ENCODE measurements at places on chromosomes 2 and 18.

GRCh38 chr18:53991202-53991601, 233.3 kb downstream of the MBD2 start:
- DNase-seq, result no peak

GRCh38 chr2:71605781-71606241, 152.4 kb downstream of the DYSF start:
- DNase-seq, result no peak

DNA sequence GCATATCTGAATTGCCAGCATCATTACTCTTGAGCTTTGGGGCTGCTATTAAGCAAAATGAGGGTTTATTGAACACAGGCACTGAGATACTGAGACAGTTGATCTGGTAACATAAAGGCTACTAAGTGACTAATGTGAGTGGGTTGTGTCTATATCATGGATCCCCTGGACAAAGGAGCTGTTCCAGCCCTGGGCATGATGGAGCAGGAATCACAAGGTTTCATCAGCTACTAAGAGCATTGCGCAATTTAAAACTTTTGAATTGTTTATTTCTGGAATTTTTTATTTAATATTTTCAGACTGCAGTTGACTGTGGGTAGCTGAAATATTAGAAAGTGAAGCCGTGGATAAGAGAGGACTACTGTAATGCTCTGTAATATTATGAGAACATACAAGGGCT, 73.5 kb downstream of the MGAT5 start:
- no peak for DNase-seq

GRCh38 chr2:27720004-27720551, 51.4 kb upstream of the MRPL33 start:
- no peak for DNase-seq

DNA sequence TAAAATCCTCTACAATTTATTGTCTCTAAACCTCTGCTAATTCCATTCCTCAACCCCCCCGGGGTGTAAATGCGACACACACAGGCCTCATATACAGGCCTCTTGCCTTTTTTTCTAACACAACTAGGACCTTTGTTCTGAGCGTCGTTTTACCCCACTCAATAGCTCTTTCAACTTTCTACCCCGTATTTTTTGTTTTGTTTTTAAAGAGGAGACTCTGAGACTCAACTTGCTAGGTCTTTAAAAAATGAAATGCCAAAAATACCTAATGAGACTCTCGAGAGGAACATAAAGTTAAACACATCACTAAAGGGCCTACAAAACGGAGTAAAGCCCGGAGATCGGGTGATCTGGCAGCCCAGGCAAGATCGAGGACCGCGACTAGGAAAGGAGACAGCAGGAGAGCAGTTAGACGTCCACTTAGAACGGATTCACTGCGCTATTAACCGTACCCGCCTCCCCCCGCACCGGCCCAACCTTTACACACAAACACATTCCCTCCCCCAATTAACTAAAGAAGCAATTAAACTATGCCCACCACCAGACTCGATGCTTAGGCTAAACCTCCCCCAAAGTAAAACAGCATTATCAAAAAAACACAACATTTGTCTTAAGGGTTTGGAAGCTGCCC, 1.7 kb downstream of the TRIP12 start:
- DNase-seq, result no peak

- DNase-seq, result no peak
Measured at GRCh38 chr18:65439188-65439587, 311.6 kb upstream of the CDH7 start.

GRCh38 chr2:135637456-135638087, 104.1 kb upstream of the UBXN4 start:
- no peak for DNase-seq

DNA sequence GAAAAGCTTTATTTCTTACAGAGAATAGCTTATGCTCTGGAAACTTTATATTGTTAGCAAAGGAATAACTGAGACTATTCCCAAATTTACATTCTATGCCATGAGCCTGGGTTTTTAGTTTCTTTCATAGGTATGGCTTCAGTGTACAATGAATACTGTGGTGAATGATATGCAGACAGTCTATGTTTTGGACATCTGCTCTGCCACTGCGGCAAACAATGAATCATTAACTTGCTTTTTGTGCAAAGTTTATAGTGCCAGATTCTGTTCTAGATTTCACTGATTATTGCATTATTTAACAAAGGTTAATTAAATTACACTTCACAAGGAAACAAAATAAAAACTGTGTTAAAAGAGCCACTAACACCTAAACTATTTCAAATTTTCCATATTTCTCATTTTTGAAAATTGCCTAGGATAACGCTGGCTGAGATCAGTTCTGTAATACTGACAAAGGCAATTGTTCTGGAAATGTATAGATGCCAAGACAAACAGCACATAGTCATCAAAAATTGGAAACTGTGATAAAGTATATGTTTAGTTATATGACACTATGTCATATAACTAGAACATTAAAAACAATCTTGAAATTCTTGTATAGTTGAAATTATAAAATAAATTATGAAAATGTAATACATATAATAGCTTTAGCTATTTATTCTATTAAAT, 74.7 kb downstream of the ITSN2 start:
- DNase-seq, result no peak

- no peak for DNase-seq
Measured at GRCh38 chr2:184452907-184453306, 145.4 kb upstream of the ZNF804A start.

All from CD4-positive, alpha-beta T cell treated with Interleukin-6 at 100 ng/mL for 8 hours (primary cell).